NCI-H1417 (cell line): ENCODE measurements at places on chromosomes 1 and 21.

DNA sequence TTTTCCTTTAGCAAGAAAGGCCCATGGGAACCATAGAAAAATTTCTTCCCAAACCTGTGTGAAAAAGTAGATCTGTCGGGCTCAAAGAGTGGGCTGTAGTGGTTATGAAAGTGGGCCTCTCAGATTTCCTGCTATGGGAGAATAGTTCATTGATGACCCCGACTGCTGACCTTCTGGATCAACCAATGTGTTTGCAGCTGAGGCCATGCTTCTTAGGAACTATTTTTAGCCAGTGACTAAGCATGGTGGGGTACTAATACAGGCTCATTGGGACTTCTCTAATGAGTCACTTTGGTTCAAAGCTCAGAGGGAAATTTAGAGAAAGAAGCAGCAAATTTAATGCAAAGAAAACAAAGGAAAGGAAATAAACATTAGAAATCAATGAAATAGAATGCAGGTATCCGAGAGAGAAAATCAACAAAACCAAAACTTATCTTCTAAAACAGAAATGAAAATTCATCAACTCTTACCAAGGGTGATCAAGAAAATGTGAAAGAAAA lies 12.6 kb upstream of the PSMA5 start:
- DNase-seq: no peak

DNA sequence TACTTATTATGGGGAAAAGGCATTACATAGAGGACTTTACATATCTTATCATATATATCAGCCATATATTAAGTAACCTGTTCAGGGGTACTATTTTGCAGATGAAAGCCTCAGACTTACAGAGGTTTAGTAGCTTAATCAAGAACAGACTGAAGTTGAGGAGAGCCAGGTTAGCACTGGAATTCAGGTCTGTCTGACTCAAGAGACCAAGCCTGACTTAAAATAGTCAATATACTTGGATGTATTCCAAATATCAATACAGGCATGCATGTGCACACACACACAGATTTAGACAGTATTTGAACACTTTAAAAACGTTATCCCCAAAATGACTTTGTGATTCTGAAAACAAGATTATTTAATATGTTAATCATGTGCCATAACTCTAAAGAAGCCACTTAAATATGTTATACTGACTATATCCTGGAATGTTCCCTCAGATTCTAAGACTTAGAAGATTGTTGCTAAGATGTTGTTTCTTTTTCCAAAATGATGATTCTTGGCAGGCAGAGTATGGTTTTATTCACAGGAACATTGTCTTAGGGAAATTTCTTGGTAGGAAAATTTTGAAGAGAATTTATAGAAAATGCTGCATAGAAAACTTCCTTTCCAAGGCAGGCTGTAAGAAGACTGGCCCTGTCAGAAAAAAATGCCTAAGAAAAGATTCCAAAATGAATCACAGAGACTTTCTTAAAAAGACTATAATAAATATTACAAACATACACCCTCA lies 61.6 kb downstream of the ADAMTS1 start:
- no peak for DNase-seq

- no peak for DNase-seq
Measured at GRCh38 chr1:59092126-59092525, 204.8 kb upstream of the FGGY start.

DNA sequence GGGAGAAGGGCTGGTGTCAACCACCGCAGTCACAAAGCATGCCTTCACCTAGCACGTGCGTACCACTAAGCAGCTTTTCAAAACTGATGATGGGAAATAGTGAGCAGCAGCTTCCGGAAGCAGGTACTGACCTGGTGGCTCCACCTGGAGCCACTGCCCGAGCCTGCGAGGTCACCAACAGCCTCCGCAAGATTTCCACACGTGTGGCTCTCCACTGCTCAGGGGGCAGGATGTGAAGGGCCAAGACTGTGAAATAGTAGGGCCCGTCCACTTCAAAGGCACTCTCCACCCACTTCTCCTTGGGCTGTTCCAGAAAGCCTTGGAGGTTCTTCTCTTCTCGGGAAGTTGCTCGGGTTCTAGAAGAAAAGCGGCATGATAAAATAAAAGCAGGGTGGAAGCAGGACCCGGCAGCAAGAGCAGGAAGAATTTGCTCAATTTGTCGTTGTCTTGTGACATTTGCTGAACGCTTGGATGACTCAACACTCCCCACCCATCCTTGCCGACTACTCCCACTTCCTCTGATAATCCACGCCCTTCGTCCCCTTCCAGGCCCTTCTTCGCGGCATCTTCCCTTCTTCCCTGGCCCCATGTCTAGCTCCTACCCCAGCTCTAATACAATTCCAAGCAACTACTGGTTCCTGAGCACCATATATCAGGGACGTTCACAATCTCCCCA lies 124.9 kb upstream of the IFFO2 start:
- no peak for DNase-seq

GRCh38 chr1:168835176-168835575 lies 106.2 kb upstream of the DPT start:
- no peak for DNase-seq

- peak; percentile 2 for DNase-seq
Measured at GRCh38 chr1:207808322-207808705, 56.5 kb downstream of the CD46 start.

DNA sequence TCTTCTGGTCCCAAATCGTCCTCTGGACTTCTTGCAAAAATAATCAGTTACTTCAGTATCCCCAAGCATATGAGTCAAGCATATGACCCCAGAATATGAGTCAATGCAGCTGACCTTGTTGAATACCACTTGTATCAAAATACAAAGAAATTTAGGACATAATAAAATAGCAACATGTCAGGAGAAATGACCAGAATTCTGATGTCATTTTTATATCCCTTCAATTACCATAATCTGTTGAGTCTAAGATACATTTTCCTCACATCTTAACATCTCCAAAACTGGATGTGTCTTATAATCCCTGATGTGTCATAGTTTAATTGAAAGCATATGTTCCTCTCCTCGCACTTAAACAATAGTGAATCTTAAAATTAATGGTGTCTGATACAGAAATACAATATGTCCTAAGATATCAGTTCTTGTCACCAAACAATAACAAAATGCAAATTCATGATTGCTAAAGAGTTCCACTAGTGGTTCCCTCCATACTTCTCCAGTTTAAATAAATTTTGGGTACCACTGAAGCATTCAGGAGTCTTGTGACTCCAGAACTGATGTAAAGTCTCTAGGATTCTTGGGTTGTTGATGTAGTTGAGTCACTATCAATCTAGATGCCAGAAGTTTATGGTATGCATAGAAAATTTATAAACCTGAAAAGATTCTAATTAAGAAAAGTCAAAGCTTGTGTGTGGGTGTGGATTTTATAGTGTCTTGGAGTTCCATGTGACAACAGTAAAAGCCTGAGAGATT lies 41.8 kb downstream of the KIFAP3 start:
- DNase-seq: no peak

DNA sequence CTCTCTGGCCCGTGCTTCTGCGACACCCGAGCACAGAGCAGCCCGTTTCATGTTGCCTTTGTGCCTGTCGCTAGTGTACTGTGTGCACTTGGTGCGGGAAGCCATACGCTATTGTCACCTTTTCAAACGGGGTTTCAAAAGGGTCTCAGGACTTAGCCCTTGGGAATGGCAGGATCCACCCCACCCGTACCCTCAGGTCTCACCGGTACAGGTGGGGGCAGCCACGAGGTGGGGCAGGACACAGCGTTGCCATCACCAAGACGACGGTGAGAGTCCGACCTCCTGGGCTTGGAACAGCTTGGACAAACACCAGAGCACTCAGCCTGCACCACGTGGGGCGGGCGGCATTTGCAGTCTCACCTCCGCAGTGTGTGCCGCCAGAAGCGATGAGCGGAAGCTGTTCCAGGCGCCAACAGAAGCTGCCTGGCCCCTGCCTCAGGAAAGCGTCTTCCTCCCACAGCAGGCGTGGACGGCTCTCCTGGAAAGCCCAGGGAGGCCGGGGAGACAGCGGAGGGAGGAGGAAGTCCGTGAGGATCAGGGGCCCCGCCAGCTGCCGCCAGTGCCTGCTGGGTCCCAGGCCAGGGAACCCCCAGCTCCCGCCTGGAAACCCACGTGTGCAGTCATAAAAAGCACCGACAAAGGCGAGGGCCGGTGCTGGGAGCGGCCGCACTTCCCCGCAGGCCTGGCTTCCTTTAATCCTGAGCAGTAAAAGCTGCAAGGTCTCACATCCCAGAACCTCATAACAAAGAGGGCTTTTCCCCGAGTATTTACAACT lies 131.3 kb upstream of the ARHGEF16 start:
- peak; percentile 13 for DNase-seq

DNA sequence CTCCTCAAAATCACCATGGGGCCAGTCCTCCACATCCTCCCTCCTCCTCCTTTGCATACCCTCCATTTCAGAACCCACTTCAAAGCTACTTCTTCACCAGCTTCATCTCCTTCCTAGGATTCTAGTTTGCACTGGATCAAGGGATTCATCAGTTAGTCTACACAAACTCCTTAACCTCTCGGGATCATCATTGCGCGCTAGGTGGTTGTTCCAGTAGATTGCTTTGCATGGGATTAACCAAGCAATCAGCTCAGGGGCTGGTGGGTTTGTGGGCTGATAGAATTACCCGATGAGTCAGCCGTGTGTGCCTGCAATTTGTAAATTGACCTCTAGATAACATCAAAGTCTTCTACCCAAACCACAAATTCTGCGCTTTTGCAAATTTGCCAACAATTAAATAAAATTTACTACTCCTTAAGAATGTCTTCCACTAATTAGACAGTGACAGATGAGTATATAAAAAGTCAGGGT lies 7.7 kb downstream of the KANK4 start:
- DNase-seq: no peak

- no peak for DNase-seq
Measured at GRCh38 chr1:207893737-207894582, 17.0 kb downstream of the CD34 start.

DNA sequence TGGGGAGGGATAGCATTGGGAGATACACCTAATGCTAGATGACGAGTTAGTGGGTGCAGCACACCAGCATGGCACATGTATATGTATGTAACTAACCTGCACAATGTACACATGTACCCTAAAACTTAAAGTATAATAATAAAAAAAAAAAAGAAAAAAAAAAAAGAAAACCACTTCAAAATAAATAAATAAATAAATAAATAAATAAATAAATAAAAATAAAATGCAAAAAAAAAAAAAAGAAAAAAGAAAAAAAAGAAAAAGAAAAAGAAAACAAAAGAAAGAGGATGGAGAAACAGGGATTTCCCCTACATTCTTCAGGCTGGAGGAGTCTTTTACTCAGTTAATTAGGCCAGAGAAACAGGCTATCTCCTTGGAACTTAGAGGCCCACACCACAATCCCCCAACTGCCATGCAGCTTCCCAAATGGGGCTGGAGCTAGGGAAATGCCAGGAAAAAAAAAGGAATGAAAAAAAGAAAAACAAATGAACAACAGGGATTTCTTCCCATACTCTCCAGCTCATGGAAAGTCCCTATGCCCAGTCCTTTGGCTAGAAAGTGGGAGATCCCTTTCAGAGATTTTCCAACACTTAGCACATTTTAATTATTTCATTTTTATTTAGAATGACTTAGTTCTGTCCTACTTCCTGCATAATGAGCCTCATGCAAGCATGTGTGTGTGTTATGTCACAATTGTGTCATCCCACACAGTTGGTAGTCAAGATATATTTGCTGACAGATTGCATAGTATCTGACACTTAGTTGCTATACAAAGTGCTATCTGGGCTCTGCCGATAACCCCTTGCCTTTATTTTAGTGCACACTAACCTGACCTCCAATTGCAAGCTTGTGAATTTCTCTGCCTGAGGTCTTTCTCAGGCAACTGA lies 486.4 kb downstream of the PLPP3 start:
- no peak for DNase-seq

- no peak for DNase-seq
Measured at GRCh38 chr1:17639703-17640340, 100.3 kb downstream of the ARHGEF10L start.

DNA sequence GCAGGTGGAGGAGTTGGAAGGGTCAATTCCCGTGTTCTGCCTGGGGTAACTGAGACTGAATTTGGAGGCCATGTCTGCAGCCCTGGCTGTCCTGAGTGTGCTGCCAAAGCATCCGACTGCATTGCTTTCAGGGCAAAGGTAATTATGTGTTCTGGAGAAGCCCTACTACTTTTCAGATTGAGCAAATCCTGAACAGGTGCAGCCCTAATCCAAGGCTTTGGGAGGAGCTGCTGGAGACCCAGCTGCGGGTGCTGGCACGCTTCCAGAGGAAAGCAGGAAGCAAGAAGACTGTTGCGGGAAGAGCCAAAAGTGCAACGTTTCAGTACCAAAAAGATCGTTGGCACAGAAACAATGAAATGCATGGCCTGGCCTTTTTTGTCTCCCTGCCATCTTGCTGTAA lies 73.7 kb upstream of the NRIP1 start:
- no peak for DNase-seq

- peak; percentile 61 for DNase-seq
Measured at GRCh38 chr1:46527474-46528296, 23.8 kb downstream of the KNCN start.

DNA sequence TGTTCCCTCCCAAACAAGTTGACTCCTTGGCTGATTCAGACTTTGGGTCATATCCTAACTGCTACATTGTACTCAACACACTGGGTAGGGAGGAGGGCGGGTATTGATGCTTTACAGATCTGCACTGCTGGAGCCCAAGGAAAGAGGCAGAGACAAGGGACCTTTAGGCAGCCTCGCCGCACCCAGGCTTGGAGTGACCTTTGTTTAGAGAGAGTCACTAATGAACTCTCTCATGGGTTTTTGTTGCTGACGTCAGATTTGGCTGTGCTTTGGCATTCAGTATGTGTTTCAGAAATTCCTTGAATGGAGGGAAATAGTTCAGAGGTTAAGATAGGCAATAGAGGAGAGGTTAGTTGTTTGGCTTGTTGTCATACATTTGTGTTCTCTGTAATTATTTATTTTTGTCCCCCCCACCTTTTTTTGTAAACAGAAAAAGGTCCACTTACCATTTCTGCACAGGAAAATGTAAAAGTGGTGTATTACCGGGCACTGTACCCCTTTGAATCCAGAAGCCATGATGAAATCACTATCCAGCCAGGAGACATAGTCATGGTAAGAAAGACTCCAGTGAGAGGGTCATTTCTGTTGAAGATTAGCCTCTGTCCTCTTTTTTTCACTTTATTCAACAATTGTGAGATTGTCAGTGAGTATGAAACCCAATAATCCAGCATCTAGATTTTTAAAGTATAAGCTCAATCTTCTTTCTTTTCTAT lies 116.1 kb downstream of the ATP5PO start:
- no peak for DNase-seq

DNA sequence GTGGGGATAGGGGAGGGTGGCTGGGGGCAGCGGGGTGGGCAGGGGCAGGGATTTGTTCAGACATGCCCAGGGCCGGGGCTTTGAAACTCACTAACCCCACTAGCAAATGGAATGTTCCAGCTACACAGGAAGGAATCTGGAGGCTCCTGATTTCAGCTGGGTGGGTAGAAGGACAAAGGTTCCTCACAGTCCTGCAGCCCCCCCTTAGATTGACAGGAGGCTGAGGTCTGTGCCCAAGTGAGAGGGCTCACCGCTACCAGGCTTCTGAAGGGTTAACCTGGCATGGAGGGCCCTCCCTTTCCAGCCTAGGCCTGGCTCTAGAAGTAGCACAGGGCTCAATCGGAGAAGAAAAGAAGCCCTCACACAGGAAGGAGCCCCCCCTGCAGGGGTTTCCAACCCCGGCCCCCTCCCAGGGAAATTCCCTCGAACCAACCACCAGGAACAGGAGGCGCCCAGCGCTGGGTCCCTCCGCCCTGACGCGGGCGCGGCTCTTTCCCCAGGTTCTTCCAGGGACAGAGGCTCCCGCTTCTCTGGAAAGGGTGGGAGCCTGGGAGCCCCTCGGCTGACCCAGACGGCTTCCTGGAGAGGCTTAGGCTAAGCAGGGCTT lies 3.3 kb downstream of the EPHA2 start:
- DNase-seq: no peak

GRCh38 chr1:240254778-240255291 lies 163.2 kb downstream of the FMN2 start:
- DNase-seq: no peak

- DNase-seq: peak; percentile 45
Measured at GRCh38 chr1:227315629-227316346, 2.5 kb downstream of the CDC42BPA start.
